ENCODE measurements at places on chromosomes 6 and 20.

- no peak for DNase-seq
Measured at GRCh38 chr6:140977403-140977802, 1155.3 kb upstream of the GJE1 start.

- DNase-seq: no peak
Measured at GRCh38 chr6:135043364-135043763, 11.3 kb downstream of the HBS1L start.

DNA sequence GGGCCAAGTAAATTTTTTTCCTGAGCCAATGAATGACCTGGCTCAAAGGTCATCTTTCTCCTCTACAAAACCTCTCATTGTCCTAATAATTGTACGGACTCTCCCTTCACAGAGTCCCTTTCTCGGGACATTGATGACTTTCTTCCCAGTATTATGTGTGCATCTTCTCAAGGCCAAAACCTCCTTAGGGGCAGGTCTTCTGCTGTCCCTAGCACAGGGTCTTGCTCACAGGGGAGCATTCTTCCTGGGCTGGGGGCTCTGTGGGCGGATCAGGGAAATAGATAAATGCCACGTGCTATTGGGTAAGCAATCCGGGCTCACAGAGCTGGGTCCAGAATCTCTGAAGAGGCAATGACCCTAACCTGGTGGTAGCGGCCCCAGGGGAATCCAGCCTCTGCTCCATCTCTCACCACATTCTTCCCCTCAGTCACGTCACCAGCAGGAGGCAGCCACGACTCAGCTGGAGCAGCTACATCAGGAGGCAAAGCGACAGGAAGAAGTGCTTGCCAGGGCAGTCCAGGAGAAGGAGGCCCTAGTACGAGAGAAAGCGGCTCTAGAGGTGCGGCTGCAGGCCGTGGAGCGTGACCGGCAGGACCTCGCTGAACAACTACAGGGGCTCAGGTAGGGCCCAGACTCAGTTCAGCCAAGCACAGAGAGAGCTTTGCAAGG, 23.5 kb downstream of the CEP250 start:
- DNase-seq: no peak

DNA sequence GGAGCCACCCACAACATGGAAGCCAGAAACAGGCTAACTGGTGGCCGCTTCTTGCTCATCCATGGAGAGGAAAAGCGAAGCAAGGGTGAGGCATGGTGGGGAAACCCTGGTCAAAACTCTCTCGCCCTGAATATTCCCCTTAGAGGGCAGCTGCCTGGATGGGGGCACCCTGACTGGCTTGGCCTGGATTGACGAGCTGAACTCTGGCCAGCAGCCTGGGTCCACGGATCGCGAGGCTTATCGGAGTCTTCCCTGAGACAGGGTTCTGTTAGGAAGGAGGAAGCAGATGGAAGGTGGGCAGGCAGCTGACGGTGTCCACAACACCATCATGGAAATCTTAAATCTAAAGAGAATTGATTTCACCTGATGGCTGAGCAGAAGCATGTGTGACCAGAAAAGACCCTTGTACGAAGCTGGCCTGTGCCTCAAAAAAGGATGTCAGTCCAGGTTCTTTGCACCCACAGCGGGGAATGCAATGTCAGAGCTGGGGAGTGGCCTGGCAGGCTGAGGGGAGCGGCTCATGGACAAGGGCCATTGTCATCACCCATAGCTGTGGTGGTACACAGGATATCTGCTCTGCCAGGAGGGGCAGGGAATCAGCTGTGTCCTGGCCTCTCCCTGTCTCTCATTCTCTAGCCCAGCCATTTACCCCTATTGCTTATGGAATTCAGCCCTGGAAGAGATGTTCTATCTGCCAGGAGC, 109.4 kb upstream of the SNX9 start:
- DNase-seq: no peak

GRCh38 chr6:52995913-52996645, 995 bp upstream of the GSTA4 start:
- peak; percentile 71 for DNase-seq

DNA sequence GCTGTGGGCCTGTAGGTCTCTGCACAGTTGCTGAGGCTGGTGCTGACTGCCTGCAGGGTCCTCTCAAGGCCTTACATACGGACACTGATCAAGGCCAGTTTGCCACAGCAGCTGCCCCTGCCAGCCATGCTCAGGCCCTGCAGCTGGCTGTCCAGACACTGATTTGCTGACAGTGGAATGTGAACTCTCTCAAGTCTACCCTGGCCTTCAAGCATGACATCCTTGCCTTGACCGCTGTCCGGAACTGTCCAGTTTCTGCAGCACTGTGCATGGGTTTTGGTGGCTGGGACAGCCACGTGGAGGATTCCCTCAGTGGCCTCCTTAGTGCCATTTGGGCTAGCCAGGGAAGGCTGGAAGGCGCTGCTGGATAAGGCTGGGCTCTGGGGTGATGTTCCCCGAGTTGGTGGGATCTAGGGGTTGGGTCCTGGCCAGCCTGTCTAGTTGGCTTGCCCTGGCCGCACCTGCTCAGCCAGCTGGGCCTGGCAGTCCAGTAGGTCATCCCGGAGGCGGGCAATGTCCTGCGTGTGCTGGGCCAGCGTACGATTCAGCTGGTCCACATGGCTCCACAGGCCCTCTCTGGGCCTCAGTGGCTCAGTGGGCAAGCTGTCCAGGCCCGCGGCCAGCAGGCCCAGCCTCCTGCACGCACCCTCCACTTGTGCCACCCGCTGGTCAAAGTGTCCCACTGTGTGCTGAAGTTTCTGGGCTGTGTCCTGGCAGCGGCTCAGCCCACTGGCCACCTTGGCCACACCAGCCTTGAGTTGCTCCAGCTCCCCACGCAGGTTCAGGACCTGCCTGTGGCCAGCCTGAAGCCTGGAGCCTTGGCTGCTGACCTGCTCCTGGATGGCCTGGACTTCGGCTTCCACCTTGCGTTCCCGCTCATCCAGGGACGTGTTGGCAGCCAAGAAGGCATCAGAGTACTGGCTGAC, 5.5 kb downstream of the EMILIN3 start:
- no peak for DNase-seq

DNA sequence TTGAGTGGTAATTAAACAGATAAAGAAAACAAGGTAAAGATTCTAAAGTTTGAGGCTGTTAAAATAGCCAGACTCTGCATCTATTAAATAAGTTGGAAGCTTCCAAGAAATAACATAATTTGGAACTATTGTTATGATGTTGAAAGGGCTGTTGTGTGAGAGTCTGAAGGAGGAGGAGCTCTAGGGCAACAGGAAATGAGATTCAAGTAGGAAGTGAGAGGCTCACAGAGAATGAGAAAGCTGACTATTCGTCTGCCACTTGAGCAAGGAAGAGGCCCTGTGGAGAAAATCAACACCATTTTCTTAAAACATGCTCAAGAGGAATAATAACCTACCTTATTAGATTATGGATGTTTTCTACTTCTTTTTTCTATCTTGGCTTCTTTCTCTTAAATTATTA, 185.2 kb downstream of the SLC24A3 start:
- no peak for DNase-seq

DNA sequence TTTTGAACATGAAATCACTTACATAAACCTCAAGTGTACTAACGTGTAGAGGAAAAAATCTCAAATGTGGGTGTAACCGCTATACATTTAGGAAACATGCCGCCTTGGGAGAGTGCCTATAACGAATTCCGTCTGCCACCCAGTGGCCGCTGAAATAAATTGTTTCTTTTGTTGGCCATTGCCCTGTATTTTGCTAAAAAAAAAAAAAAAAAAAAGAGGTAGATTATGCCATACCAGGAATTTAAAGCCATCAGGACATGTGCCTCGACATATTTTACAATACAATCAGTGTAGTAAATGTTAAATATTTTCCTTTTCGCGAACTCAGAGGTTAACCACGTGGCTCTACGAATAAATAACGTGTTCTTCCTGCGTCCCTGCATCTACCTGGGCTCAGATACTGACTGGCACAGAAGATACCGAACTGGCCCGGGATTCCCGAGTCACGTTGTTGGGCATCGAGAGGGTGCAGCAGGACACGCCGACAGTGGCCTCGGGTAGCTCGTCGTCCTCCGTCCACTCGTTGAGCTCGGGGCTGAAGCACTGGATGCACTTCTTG, 14.3 kb downstream of the KLHL31 start:
- peak; percentile 32 for DNase-seq

GRCh38 chr6:113488061-113488460, 369.1 kb upstream of the MARCKS start:
- DNase-seq: no peak

GRCh38 chr6:157989541-157990289, 8.1 kb downstream of the SYNJ2 start:
- DNase-seq: no peak

- DNase-seq: no peak
Measured at GRCh38 chr20:61797200-61797599, 268.5 kb downstream of the TAF4 start.

DNA sequence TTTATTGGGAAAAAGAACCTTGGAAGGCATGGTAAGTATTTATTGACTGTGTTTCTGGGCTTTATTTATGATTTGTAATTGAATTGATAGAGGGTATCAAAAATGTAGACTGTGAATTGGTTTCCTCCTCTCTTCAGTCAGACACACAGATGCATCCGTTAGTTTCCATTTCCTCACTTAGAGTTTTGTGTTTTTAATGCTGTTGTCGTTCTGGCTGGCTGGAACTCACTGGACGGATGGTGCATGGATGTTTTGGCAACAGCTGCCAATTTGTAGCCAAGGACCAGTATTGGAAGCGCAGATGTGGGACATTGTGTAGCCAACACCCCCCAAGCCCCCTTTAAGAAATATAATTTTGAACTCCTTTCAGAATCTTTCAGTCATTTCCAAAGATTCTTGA, 134.5 kb downstream of the JARID2 start:
- no peak for DNase-seq

GRCh38 chr20:13822459-13822858, 37.6 kb downstream of the NDUFAF5 start:
- DNase-seq: no peak

DNA sequence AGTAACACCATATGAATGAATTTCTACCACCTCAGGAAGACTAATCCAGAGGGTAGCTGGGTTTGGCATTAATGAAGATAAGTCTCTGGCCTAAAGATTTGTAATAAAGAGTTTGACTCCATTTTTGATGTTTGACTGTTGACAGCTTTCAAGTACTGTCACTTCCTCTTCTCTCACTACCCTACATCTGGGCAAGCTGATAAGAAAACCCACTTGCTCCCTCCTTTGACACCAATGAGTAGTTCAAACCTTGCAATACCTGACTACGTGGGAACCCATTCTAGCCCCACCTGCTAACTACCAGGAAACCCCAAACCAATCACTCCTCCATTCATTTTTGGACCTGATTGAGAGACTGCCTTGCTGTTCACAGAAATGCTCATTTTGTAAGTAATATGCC, 621.5 kb downstream of the TENT5A start:
- DNase-seq: no peak

DNA sequence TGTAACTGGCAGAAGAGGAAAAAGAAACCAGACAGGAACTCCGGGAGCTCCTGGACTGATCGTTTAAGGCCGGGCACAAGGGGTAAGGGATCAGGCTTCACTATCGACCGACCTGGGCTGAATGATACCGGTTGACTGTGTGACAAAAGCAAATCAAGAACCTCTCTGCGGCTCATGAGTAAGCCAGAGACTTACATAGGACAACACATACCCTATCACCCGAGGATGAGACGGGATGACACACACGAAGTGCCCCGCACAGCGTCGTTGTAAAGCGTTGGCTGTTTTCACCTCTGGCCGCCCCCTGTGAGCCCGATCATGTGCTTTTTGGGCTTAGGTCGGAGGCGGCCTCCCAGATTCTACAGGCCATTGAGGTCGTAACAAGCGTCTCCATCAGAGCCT, 695 bp upstream of the TGIF2 start:
- DNase-seq: no peak

DNA sequence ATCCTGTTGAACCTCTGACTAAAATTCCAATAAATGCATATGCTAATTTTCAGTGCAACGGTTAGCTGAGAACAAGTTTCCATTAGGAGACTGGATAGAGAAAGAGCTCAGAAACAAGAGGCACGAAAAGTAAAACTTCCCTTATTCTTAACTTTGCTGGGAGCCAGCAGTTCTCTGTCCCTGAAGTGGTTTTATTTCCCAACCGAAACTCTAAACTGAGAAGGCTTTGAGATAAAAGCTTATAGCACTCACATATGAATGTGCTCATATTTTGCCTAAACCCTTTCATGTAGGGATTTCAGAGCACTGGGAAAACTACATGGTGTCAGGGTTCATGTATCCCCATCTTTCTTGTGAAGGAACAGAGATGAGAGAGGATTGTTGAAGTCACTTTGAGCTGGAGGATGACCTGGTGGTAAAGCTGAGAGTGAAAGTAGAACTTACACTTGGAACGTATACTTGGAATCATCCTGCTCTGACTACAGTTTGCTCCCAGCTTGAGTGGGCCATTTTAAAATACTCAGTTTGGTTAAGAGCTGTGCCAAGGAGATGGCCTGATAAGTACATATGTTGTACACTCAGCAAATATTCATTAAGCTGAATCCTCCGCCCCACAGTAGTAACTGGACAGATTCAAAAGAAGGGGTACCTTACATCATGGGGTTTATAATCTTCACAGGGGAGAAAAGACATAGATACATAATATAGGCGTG, 324.2 kb upstream of the CNR1 start:
- DNase-seq: no peak

DNA sequence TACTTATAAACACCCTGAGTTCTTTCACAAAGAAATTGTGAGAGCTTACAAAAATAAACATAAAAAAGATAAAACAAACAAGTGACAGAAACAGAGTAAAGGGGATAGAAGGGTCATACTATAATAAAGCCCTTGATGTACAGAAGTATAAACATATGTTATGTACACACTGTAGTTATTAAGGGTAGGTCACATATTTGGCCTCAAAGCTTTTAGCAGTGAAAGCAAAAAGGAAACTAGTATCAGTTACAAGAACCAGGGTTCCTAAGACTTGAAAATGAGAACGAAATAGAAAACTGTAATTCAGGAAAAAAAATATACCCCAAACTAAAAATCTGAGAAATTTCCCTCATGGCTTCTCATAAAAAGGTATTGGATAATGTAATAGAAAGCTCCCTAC, 380.6 kb downstream of the HDGFL1 start:
- no peak for DNase-seq

- no peak for DNase-seq
Measured at GRCh38 chr6:105107207-105107606, 72.6 kb downstream of the POPDC3 start.

DNA sequence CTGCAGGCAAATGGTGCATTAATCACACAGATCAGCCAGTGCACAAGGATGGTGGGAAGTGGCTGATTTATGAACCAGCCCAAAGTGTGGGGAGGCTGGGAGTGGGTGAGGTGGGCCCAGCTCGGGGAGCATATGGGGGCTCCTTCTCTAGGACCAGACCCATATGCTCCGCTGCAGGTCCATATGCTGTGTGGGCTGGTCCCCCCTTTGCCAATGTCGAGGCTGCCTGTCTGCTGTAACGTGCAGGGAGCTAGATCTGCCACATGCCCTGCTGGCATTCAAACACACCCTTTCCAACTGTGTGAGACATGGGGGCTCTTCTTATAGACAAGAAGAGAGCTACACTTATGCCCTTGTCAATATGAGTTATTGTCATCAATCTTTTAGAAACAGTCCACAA, 566.3 kb downstream of the DHX35 start:
- DNase-seq: no peak

GRCh38 chr20:19661717-19662636, 96.1 kb upstream of the RIN2 start:
- peak; percentile 58 for DNase-seq

- no peak for DNase-seq
Measured at GRCh38 chr20:51894201-51894600, 91.9 kb upstream of the SALL4 start.

GRCh38 chr6:149864578-149865535, 698 bp upstream of the LRP11 start:
- no peak for DNase-seq

Measured in stimulated activated effector memory CD8-positive, alpha-beta T cell treated with anti-CD3 and anti-CD28 coated beads, Interleukin-12 subunit alpha, Interleukin-12 subunit beta, amount 100 ng/mL, for 72 hours (primary cell).